ENCODE measurements at places on chromosomes 12 and 14.

GRCh38 chr12:26854031-26854390, 21.0 kb upstream of the ITPR2 start:
- no peak for DNase-seq

DNA sequence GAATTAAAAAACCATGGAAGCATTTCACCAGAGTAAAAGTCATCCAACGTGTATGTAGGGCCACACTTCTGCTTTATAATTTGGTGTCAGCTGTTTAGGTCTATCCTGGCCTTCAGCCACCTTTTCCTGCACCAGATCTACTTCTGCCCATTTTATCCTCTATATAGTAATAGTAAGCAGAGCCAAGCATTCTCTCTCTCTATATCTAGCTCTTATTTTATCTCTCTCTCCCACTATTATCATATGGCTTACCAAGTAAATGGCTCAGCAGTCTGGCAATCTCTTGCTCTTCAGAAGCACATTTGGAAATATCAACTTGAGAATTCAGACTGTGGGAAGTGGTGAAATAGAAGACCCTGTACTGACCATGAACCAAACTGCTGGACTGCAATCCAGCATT, 84.1 kb upstream of the FKBP4 start:
- no peak for DNase-seq

- no peak for DNase-seq
Observed at GRCh38 chr12:111818340-111818739, 23.7 kb upstream of the MAPKAPK5 start.

GRCh38 chr12:49890096-49890461, 13.6 kb downstream of the FAIM2 start:
- no peak for DNase-seq

DNA sequence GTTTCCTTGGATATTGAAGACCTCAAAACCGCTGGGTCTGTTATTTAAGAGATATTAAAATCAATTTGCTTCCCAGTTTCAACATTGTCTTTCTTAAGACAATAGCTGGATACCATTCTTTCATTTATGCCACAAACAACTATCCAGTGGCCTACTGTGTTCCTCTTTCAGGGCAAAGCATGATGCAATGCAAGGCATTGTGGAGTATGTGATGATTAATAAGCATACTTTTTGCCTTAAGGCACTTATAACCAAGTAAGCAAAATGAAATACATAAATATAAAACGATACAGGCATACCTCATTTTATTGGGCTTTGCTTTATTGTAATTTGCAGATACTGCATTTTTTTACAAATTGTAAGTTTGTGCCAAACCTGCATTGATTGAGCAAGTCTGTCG, 45.5 kb downstream of the SCN8A start:
- no peak for DNase-seq

DNA sequence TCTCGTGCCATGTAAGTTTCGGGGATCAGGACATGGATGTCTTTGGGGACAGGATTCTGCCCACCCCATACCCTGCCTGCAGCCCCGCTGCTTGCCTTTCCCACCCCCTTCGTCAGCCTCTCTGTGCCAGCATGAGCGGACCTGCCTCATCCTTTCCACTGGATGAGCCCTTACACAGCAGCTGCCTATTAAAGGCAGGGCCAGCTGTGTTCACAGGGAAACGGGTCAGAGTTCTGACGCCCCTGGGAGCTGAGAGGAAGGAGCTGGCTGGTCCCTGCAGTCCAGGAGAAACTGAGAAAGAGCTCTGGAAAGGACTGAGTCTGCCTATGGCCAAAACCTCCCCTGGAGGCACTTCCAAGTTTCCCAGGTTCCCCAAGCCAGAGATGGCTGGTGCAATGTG, 83.5 kb upstream of the NCOR2 start:
- DNase-seq, result no peak

DNA sequence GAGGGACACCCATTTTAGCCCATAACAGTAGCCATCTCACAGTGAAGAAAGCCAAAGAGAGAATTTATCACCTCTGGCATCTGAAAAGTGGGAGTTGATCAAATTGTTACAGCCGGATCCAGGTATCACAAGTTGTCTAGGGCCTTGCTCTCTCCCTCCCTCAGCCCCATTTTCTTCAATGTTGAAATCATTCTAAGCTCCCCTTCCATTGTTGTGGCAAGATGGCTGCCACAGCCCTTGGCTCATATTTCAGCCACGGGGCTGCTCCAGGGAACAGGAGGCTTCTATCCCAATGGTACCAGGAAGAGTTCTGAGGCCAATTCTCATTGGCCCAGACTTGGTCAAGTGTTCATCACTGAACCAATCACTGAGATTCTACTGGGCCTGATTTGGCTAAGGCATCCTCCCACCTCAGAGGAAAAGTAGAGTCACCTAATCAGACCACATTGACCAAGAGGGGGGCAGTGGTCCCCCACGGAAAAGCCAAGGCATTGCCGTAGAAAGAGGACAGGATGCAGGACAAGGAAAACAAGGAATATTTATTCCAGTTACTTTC, 106.2 kb downstream of the GPATCH2L start:
- no peak for DNase-seq

Measured in stimulated activated CD8-positive, alpha-beta memory T cell treated with anti-CD3 and anti-CD28 coated beads, Interleukin-12 subunit alpha, Interleukin-12 subunit beta, amount 100 ng/mL, for 4 hours (primary cell).